ENCODE measurements at places on chromosomes 3 and 15.
A peak's percentile ranks its signal among the peaks of the same experiment; 100 is the strongest.

GRCh38 chr3:138187296-138188012 lies at the start of gene ARMC8:
Gene ARMC8, plus strand, starts transcription at chr3:138187301. Its CDS starts 254 bp downstream, at chr3:138187555.
- DNase-seq, result peak; percentile 88

- DNase-seq, result no peak
Measured at GRCh38 chr3:68819361-68819760, 113.0 kb downstream of the TAFA4 start.

DNA sequence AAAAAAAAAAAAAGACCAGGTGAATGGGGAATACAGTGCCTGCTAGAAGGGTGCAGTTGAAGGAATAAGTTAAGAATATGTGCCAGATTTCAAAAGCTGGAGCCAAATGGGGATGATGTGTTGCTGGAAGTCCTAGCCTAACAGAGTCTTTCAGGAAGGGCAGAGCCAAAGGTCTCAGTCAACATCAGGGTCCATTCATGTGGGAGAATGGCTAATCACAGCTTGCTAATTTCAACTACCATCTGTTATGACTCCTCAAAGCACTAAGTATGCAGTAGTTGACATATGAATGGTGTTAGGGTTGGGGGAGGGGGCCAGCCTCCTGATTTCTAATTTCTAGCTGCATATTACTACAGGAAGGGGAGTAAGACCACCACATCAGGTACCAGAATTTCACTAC lies 4.4 kb downstream of the ZBTB38 start:
- DNase-seq, result no peak

DNA sequence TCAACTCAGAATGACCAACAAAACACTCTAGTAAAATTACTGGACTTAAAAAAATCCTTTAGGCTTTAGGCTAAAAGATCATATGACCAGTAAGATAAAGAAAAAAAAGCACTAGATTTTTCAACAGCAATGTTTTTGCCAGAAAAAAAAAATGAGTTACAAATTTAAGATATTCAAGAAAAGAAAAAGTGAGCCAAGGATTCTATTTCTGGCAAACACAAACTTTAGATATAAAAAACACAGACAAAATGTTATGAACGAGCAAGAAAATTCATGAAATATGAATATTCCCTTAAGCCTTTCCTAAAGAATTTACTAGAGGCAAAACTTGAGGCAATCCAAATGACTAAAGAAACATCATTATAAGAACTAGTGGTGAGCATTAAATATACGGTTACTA lies 8.6 kb downstream of the GOLGB1 start:
- no peak for DNase-seq

DNA sequence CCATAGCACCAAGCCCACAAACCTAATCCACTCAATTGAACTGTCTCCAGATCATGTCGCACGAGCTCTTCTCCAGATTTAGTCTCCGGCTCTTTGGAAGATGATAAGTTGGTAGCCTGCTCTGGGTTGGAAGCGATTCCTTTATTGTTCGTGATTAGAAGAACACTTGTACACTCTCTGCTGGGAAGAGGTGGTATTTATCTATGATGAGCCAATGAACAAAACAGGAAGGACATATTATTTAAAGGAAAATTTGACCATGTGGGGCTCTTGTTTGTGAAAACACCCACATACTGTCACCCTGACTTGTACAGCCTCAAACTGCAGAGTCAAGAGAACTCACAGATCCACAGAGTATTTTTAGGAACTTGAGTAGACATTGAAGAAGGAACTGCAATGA lies 54.4 kb downstream of the MYZAP start:
- DNase-seq, result no peak

DNA sequence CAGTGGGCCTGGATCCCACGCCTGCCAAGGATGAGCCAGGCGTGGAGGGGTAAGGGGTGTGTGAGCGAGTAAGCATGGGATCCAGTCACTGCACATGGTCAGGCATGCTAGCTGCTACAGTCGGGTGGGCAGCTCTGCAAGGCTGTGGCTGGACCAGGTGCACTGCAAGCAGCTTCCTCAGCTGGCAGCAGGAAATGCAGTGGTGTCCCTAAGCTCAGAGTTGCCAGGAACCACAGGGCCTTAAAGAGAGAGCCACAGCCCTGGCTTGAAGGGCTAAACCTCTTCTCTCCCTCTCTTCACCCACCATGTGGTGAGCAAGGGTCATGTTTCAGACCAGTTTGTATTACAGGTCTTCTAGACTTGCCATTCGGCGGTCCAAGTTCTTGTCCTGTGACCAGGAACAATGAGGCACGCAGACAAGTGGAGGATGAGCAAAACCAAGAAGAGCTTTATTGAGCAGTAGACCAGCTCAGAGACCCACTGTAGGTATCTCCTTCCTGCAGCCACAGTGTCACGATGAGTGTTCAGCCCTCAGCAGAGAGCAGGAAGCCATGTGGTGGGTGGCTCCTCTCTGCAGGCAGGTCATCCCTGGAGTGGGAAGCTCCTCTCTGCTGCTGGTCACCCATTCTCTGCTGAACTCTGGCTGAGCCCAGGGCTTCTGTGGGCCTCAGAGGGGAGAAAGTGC lies 511.9 kb downstream of the PYDC2 start:
- no peak for DNase-seq

GRCh38 chr3:13552857-13553652 lies 4.1 kb downstream of the FBLN2 start:
- no peak for DNase-seq

DNA sequence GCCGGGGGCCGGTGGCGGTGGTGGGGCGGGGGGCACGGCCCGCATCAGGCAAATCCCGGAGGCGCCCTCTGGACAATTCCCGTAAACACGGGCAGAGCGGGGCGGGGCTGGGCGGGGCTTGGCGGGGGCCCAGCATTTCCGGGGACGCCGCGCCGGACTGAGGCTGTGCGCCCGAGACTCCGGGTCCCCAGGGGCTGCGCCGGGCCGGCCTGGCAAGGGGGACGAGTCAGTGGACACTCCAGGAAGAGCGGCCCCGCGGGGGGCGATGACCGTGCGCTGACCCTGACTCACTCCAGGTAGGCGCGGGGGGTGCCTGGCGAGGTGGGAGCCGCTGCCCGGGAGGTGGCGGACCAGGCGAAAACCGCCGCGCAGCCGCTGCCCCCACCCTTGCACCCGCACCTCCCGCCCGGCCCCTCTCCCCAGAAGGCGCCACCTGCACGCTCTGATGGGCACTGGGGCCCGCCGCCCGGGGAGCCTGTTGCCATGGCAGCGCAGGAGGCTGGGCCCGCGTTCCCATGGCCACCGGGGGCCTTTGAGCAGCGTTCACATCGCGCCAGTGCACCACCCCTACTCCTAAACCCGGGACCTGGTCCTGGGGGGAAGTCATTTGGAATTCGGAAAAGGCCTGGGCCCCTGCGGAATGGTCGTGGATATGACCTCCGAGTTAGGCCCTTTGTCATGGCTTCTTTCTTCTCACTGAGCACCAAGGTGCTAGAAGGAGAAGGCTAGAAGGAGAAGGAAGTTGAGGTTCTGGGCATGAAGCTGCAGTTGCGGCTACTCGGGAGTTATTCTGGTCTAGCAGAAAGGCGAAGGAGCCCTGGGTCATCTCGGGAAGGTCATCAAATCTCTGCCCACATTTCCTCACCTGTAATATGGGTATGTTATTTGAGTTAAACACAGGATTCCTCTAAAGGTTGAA lies 16.1 kb upstream of the SEMA4B start:
- peak; percentile 78 for DNase-seq

GRCh38 chr3:142374687-142375086 lies 73.2 kb downstream of the XRN1 start:
- DNase-seq, result no peak

DNA sequence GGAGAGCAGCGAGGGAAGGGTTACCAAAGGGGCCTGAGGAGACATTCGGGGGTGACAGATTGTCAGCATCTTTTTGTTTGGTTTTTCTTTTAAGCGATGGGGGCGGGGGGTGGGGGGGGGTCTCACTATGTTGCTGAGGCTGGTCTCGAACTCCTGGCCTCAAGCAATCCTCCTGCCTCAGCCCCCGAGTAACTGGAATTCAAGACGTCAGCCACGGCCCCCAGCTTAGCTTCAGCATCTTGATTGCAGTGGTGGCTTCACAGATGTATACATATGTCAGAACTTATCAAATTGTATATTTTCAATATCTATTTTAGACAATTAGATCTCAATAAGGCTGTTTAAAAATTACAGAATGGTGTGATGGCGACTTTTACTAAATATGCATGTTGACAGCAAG lies 30.9 kb downstream of the ZDHHC19 start:
- DNase-seq, result no peak

DNA sequence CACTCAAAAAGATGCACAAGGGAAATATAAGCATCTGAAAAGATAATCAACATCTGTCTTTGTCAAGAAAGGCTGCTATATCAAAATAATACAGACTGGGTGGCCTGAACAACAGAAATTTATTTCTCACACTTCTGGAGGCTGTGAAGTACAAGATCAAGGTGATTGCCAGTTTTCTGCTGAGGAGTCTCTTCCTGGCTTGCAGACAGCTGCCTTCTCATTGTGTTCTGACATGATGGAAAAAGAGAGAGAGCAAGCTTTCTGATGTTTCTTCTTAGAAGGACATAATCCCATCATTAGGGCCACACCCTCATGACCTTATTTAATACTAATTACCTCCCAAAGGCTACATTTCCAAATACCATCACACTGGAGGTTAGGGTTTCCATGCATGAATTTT lies 1573.3 kb downstream of the SI start:
- DNase-seq, result no peak

GRCh38 chr3:4520033-4520816 lies 27.1 kb downstream of the ITPR1 start:
- no peak for DNase-seq

GRCh38 chr3:7025581-7026300 lies 164.8 kb downstream of the GRM7 start:
- DNase-seq, result no peak

GRCh38 chr3:31013090-31013489 lies 118.6 kb upstream of the GADL1 start:
- no peak for DNase-seq

GRCh38 chr3:193711523-193711963 lies 118.5 kb downstream of the OPA1 start:
- no peak for DNase-seq

DNA sequence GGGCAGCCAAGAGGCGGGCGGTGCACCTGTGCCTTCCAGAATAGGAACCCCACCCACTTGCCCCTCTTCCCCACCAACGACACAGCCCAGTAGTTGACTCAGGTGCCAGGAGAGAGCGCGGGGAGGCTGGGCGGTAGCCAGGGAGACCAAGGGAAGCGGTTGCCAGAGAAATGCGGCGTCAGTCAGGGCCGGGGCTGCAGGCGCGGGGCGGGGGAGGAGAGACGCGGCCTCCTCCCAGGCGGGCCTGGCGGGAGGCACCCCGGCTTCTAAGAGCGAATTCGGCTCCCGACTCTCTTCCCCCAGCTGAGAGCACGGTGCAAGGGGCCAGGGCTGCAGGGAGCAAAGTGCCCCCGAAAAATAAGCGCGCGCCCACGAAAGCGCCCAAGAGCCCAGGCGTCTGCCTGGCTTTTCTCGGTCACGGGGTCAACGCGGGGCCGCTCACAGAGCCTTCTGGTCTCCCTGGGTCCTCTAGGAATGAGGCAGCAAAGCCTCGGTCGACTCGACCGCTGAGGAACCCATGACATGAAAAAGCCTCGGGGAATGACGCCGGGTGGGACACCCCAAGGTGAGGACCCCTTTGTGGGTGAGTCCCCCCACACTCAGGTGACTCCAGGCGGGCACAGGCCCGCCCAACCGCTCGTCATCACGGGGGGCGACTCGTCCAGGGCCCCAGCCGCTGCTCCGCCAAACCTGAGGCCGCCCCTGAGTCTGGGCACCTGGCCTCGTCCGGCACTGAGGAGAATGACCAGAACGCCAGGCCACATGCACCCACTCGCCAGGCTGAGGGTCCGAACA lies 716 bp downstream of the CPEB1 start:
- DNase-seq, result no peak

DNA sequence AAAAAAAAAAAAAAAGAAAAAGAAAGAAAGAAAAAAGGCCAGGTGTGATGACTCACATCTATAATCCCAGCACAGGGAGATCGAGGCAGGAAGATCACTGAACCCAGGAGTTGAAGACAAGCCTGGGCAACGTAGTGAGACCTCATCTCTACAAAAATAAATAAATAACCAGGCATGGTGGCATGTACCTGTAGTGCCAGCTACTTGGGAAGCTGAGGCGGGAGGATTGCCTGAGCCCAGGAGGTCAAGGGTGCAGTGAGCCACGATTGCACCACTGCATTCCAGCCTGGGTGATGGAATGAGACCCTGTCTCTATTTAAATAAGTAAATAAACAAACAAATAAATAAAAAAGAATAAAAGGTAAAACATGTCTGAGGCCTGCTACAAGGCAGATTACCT lies 39.3 kb upstream of the LACTB start:
- DNase-seq, result no peak

DNA sequence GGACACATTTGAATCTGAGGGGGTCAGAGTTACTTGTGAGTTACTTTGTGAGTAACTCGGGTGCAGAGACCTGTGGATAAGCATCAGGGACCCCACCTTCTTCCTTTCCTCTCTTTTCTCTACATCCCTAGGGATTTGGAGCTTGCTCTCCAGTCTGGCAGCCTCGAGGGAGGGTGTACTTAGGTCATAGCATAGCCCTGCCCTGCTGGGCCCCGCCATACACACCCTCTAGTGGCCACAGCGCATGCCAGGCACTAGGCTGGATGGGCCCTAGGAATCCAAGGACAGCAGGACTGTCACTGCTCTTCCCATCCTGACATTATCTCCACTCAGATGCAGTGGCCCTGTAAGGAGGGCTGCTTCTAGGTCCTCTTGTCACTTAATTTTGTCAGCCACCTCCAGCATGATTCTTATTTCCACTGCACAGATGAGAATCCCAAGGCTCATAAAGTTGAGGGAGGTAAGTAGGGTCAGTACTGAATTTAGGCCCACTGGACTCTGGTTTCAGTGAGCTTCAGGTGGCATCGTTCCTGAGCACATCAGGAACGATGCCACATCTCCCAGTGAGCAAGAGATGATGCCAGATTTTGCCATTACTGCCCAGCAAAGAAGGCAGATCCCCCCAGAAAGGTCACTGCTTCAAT lies 3.6 kb upstream of the SMAD6 start:
- no peak for DNase-seq

DNA sequence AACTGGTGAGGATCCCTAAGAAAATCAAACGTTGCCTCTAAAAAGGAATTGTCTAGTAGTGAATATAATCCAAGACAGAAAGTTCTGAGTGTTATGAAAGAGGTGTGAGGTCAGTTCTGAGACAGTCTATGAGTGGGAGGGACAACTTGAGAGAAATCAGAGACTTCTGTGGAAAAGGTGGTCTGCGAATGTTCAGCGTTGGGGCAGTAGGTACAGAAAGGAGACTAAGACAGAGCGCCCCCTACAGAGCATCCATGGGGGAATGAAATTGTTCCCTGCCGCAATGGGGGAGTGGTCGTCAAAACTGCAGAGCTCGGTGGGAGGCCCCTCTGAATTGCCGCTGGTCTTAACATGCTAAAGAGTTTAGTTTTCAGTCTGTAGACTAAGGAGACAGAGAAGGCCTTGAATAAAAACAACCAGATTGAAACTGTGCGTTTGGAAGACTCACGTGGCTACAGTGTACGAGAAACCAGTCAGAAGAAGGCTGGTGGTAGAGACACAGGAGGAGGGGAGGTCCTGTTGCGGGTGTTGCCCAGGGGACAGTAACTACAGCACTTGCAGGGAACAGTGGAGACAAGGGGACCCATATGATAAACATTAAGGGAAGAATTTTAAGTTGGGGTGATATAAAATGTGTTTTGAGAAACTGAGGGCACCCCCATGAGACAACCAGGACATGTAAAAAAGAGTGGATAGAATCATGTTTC lies 6.9 kb downstream of the TNIK start:
- no peak for DNase-seq

GRCh38 chr15:101349047-101349951 lies 54.3 kb upstream of the SNRPA1 start:
- DNase-seq, result no peak

- no peak for DNase-seq
Measured at GRCh38 chr3:138461246-138461645, 26.8 kb downstream of the ESYT3 start.

GRCh38 chr3:177379045-177379444 lies 181.8 kb upstream of the TBL1XR1 start:
- DNase-seq, result no peak

Data from GM12891 (cell line).